NCI-H1417 treated with DMSO at 0.1 percent for 48 hours (cell line): ENCODE measurements at places on chromosomes 16 and 17.
A peak's percentile ranks its signal among the peaks of the same experiment; 100 is the strongest.

- no peak for DNase-seq
Observed at GRCh38 chr16:56388209-56388608, 37.1 kb downstream of the AMFR start.

DNA sequence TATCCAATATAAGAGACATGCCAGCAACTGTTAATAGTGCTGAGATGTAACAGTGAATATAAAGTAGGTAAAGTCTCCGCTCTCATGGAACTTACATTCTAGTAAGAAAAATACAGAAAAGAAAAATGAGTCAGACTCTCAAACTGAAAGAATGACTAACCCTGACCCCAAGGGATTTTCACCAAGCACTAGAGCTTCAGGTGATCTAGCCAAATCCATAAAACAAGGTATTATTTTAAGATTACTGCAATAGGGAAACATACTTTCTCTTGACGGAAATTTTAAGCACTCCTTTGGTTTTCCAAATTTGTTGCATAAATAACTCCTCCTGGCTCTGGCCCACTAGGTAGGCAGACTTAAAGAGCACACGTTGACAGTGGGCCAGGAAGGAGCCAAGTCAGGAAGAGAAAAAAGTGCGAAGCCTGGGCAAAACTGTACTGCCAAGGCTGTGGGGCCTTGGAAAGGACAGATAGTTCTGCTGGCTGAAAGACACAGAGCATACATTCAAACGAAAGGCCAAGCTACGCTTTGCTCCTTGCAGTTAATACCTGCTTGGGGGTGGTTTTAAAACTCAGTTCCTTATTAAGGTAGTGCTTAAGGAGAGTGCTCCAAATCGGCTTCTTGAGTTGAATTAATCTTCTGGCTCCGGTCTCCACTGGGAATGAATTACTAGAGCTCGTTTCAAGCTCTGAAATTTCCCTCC lies 1.4 kb downstream of the GOT2 start:
- no peak for DNase-seq

DNA sequence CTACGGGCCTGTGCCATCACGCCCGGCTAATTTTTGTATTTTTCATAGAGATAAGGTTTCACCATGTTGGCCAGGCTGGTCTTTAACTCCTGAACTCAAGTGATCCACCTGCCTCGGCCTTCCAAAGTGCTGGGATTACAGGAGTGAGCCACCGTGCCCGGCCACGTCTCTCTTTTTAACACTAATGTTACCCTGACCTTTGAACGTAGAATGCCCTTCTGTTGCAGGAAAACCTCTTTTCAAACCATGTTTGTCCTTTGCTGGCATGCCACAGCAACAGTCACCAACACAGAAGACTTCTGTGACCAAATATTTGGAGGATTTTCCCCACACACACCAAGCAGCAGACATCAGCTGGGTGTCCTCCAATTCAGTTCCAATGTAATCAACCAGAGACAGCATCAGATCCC lies 7.8 kb upstream of the HSD17B1 start:
- DNase-seq, result no peak

DNA sequence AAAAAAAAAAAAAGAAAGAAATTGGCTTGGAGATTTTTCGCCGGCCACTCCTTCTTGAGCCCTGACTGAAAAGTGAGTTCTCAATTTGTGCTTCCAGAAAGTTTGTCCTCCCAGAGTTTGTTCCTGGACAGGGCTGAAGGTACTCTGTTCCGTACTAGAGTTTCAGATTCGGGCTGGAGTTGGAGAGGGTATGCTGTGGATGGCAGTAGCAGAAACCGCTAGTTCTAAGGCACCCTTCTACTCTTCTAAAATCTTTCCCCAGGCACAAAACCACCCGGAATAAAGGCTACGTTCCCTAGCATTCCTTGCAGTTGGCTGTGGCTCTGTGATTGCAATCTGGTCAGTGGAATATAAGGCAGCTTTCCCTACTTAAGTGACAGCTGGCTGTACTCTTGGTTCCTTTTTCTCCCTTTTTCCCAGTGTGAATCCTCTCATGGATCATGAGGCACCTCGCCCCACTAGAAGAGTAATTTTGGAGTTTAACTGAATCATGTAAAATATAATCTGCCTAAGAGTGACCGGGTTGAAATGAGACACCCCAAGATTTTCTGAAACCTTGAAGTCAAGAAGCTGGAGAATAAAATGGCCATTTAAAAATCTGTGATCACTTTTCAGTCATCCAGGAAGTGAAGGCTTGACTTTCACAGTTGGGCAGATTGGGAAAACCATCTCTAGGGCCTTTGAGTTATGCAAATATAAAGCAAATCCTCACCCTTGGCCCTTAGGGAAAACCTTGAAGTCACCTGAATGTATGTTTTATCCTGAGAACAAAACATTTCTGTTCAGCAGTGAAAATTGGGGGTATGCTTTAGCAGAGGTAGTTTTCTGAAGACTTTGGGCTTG lies 901 bp upstream of the HEATR6 start:
- no peak for DNase-seq

GRCh38 chr17:4498461-4499397 lies at the start of gene SPNS2:
Gene SPNS2 (plus strand): TSS chr17:4498881. CDS start chr17:4499048, 167 bp downstream.
- no peak for DNase-seq

DNA sequence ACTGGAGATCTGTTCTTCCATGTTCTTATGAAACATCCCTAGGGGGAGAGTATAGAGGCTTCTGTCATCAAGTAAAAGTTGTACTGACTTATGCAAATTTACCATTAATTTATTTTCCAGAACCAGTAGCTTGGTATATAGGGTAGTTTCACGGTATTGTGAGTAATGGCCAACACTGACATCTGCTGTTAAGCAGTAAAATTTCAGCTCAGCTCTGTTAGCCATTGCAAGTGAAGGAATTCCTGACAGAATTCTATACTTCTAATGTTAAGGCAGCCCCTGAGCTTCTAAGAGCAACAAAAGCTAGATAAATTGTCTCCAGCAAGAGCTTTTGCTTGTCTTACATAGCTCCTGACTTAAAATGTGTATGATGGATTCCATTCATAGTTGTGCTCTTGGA lies 613.5 kb upstream of the C16orf82 start:
- DNase-seq, result no peak

DNA sequence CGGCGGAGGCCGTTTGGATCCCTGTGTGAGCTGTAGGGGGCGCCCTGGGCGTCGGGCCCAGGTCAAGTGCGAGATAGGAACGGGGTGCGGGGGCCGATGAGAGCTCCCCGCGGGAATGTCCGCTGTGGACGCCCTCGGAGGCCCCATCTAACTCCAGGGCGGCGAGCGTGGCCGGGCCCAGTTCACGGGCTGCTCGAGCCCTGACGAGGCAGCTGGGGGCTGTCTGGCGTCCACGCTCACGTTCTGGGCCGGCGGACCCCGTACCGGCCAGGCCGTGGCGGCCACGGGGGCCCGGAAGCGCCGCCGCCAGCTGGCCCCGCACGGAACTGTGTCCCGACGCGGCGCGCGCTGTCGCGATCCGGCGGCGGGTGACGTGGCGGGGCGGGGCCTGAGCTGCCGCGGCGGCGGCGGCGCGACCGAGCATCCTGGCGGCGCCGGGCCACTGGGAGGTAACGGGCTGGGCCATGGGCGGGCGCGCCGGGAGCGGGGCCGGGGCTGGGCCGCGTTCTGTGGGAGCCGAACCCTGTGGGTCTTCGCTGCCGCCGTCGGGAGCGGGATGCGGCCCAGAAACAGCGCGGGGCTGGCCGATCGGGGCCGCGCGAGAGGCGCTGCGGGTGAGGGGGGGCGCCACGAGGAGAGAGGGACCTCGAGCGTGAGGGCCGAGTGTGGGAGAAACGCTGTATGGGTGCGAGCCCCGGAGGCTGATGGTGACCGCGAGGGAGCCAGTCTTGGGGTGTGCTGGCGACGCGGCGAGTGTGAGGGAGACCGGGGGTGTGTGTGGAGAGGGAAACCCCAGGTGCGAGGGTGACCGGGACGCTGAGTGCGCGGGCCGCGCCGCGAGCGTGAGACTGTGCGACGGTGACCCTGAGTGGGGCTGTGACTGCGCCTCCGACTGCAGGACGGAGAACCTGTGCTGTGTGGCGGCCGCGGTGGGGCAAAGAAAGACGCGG lies at the start of gene SLC7A6:
Gene SLC7A6, plus strand, starts transcription at position 399 of the 950 bp plus-strand sequence. CDS start 10,201 bp downstream, outside the sequence.
- no peak for DNase-seq

DNA sequence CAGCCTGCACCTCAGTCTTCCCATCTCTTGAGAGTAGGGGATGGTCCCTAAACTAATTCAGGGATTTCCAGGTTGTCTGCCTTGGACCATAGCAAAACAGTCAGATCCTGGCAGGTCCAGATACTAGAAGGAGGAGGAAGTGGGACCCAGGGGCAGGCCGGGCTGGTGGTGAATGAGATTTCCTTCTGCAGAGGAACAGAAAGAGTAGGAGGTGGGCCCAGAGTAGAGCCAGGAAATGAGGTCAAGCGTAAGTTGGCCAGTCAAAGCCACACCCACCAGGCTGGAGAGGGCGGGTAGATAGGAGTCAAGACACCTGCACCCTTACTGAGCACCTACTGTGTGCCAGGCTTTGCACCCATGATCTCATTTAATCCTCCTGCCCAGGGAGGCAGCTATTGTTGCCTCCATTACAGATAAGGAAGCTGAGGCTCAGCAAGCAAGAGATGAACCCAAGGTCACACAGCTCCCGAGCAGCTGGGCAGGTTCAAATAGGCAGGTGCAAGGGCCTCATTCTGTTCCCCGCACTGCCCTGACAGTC lies 2.6 kb downstream of the CDH5 start:
- no peak for DNase-seq

DNA sequence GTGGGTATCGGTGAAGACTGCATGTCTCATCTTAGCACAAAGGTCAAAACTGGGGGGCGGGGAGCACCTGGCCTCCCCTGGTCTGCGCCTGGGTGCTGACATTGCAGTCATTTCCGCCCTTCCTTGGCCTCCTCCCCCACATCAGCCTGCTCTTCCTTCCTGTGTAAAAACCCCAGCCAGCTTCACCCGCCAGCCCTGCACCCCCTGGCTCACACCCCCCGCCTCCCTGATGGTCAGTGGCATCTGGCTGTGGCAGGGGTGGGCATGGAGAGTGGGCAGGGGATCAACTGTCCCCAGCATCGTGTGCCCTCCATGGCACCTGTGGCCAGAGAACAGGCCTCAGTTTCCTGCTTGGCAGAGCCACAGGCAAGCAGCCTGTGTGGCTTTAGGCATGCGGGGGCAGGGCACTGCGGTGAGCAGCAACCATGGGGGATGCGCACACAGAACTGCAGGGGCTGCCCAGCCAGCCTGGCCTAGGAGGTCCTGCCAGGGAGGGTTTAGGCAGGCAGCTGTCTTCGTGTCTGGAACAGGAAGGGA lies 26.5 kb upstream of the LASP1NB start:
- no peak for DNase-seq

GRCh38 chr17:45031231-45032173 lies 19.9 kb downstream of the DCAKD start:
- no peak for DNase-seq

DNA sequence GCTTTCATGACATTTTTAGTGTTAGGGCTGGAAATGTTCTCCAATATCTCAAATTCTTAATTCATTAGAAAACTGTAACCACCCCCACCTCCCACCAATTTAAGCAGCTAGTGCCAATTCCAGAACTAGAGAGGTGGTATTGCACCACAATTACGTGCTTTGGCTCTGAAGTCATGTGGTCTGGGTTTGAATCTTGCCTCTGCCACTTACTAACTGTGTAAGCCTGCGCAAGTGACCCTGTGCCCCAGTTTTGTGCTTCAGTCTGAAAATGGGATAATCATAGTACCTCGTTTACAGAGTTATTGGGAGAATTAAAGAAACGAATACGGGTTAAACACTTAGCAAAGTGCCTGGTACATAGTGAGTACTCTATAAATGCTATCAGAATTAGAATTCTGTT lies 14.2 kb upstream of the MPHOSPH6 start:
- no peak for DNase-seq

GRCh38 chr17:55845385-55845784 lies 94.5 kb downstream of the PCTP start:
- no peak for DNase-seq

- no peak for DNase-seq
Observed at GRCh38 chr16:77331043-77331442, 103.8 kb downstream of the ADAMTS18 start.

GRCh38 chr17:77383613-77384608 lies 243.1 kb downstream of the SEC14L1 start:
- no peak for DNase-seq

GRCh38 chr16:3467921-3468320 lies 24.4 kb downstream of the NAA60 start:
- DNase-seq, result no peak

DNA sequence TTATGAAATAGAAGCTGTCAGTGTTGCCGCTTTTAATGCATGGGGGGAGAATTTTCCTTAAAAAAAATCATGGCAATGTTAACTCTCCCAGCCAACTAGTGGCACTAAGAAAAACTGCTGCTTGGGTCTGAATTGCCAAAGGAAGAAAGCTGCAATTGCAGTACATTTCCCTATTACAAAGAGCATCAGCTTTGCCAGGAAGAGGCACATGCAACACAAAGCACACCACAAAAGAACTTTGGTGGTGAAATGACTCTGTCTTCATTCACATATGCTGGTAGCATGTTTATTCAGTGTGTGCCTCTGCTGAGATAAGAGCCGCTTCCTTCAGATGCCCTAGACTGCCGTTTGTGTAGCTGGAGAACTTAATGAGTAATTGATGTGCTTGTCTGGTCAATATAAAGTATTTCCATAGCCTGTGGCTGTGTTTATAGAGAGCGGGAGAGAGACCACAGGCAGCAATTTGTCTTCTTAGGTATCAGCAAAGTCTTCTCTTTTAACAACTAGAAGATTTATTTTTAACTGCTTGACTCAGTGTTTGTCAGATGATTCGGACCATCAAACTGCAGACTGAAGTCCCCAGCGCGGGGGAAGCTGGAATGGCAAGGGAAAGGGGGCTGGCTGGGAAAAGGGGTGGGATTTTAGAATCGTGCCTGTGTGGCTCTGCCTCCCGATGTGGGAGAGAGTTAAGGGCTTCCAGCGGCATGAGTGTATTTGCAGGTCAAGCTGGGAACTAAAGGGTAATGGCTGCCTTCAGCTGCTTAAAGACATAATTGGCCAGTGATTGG lies 115.1 kb downstream of the MRTFB start:
- DNase-seq, result peak; percentile 90

GRCh38 chr16:81796035-81796434 lies 16.9 kb downstream of the PLCG2 start:
- DNase-seq, result no peak

- no peak for DNase-seq
Observed at GRCh38 chr17:78496311-78496710, 80.9 kb downstream of the DNAH17 start.
